Astrocyte (in vitro differentiated cells and primary cell): ENCODE measurements at places on chromosomes 3 and 15. TPM values are rescaled to one million over a fixed set of nuclear protein-coding genes. Genes with fewer than 3 reads are reported as not detected.

- DNase-seq: no peak
Observed at GRCh38 chr15:99645951-99646350, 80.2 kb downstream of the MEF2A start.

- DNase-seq: peak; percentile 40
Observed at GRCh38 chr15:85403745-85404144, 23.3 kb downstream of the AKAP13 start.

The EXD1 gene
- 0.07 TPM in 1 of 2 replicates, not detected in the other for total RNA-seq

DNA sequence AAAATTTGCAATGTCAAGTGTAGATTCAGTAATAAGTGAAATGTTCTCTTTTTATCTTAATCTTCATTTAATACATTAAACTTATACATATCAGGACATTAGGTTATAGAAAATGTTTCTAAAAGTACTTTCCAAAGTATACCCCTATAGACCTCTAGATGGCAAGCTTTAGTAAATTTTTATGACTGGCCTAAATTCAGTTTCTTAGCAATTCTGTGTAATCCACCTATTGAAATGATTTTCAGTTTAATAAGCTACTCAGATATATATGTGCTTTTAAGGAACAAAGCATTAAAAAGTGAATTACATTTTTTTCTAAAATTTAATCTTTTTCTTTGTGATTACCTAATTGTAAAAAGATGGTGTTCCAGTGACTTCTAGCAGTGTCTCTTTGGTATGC lies 342.2 kb downstream of the GBE1 start:
- DNase-seq: no peak

DNA sequence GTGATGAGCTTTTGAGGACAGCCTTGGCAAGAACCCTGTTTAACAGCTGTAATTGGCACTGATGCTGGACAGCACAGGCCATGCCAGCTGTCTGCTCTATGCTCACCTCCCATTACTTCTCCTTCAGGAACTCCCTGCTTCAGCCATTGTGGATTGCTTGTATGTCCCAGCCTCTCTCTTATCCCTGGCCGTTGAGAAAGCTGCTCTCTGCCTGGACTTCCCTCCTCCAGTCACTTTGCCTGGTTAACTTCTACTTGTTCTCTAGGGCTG lies 444.5 kb downstream of the EPHB1 start:
- DNase-seq: no peak

DNA sequence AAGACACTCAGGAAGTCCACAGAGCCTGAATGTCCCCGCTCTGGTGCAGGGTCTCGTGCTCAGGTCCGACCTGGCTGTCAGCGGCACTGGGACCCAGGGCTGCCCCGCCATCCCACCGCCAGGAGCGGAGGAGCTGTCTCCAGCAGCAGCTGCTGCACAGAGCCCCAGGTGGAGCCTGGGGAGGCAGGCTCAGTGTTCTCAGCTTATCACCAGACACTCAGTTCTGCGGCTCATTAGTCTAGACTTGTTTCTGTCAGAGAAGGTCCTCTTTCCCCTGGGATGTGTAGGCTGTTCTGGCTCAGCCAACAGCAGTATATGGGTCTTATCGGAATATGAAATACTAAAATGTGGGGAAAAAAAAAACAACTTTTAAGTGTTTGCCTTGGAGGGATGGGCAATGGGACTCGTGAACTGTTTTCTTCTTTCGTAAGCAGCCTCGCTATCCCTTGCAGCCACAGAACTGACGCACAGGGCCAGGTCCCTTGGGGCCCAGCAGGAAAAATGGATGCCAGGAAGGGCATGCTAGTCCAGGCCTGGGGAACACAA lies 75.9 kb downstream of the KLF13 start:
- no peak for DNase-seq

DNA sequence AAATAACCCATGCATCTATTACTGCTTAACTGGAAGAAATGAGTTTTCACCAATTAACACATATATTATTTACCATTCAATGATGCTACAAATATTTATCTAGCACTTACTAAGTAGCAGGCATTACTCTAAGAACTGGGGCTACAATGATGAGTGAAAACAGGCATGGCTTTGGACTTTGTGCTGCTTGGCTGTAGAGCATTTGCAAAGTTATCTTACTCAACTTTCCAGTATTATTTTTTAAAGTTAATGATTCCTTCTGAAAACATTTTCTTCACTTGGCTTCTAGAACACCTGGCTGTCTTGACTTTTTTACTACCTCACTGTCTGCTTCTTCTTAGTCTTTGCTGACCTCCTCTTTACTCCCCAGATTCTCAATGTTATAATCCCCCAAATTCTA lies 1.8 kb downstream of the C3orf33 start:
- no peak for DNase-seq

The PLAAT1 gene
- 3.9 and 4.6 TPM in 2 replicates for total RNA-seq

The RNF7 gene
- 166 and 168 TPM in 2 replicates for total RNA-seq
